ENCODE measurements at places on chromosomes 12 and 14.
A peak's percentile ranks its signal among the peaks of the same experiment; 100 is the strongest.

DNA sequence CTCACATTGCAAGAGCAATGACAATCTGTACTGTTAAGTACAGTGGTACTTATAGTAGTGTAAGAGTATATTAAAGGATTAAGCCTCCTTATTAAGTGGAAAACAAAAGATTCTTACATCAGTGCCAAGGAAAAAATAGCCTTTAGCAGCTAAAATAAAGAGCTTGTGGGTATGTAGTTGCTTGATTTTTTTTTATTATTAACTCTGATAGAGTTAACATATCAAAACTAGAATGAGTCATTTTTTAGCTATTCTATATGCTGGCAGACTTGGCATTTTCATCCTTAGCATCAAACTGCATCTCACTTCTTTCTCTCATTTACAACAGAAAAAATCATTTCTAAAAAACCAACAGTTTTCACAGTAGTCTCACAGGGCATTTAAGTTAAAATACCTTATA lies 86.5 kb downstream of the ATP2B1 start:
- DNase-seq: no peak

- DNase-seq: no peak
Observed at GRCh38 chr12:125287155-125287847, 222.1 kb downstream of the AACS start.

DNA sequence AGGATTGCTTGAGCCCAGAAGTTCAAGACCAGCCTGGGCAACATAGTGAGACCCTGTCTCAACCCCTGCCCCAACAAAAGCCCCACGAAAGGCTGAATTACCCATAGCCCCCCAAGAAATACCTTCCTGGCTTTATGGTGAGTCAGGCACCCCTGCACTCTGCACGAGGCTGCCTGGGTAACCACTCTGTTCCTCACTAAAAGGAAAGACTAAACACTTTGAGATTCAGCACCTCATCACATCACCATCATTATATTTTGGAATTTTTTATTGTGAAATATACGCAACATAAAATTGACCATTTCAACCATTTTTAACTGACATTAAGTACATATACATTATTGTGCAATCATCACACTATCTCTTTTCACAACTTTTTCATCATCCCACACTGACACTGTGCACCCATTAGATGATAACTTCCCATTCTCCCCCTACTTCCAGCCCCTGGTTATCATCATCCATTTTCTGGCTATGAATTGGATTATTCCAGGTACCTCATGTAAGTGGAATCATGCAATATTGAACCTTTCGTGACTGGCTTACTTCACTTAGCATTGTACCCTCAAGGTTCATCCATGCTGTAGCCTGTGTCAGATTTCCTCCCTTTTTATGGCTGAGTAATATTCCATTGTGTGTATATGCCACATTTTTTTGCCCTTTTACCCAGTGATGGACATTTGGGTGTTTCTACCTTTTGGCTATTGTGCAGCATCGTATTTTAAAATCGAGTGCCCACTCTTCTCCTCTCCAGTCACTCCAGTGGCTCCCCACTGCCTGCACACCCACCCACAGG lies 51.5 kb downstream of the TSPAN9 start:
- no peak for DNase-seq

DNA sequence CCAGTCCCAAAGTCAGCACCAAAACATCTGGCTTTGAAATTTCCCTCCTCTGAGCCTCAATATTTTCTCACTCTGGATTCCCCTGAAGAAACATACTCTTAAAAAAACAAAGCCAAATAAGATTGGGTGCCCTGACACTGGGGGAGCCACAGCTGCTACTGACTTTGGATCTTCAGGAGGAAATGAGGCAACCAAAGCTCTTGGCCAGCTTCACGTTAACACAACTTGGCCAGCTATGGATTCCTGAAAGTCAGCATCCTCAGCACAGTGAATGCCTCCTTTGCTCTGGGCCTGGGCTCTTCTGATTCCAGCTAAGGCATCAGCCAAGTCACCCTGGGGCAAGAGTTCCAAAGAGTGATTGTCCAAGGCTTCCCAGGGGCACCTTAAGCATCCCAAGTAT lies 254.8 kb downstream of the ANO2 start:
- no peak for DNase-seq

DNA sequence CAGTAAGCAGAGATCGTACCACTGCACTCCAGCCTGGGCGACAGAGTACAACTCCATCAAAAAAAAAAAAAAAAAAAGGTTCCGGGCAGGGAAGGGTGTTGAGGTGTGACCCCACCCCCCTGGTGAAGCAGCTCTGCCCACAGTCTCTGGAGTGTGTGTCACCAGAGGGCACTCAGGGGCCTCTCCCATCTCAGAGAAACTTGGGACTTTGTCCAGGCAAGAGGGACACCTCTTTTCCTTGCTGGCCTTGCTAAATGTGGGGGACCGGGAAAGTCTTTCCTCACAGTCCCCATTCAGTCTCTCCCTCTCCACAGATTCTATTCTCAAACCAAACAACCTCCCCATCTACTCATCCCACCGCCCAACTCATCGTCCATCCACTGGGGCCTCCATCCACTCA lies 43.6 kb downstream of the RFLNA start:
- no peak for DNase-seq

DNA sequence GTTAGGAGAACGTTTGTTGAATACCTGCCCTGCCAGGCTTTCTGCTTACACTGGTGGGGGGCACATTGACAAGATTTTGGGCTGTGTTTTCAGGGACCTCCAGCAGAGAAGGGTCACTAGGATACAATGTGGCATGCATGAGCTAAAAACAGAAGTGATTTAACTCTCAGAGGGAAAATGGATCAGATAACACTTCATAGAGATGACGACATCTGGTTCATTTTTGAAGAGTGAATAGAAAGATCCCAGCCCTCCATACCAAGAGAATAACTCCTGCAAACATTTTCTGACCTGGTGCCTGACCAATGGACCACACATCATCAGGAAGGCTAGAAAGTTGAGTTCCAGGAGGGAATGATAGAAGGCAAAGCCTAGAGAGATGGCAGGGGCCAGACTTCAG lies 33.7 kb downstream of the CKB start:
- peak; percentile 57 for DNase-seq

DNA sequence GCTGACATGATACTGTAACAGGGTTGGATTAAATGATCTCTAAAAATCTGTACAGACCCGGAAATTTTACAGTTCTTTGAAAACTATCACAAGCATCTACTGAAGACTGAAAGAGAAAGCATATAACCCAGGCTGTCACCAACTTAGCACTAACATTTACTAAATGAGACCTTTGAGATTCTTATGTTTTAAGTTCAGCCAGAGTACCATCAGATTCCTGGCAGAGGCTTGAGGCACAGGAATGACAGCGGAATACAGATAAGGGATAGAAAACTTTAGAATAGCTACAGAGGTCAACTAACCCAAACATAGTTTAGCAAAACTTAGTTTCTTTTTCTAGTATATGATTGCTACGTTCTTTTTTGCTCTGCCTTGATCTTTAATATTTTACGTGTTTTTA lies 91.6 kb upstream of the FERMT2 start:
- DNase-seq: no peak

DNA sequence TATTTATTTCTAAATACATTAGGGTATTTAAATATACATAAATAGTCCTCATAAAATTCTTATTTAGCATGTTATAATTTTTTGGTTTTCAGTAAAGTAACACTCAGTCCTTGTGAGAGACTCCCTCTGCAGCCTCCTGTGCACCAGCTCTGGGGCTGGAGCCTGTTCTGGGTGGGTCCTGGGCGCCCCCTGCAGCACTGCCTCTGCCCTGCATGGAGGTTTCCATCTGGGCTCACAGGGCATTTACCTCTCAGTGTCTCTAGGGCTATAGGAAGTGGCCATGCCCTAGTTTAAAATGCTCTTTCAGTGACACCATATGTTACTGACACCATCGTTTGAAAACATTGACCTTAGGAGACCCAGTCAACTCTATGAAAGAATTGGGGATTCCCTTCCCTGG lies 1155.2 kb downstream of the TMEM121 start:
- DNase-seq: no peak

GRCh38 chr12:78406213-78406612 lies 458.4 kb upstream of the SYT1 start:
- DNase-seq: no peak

DNA sequence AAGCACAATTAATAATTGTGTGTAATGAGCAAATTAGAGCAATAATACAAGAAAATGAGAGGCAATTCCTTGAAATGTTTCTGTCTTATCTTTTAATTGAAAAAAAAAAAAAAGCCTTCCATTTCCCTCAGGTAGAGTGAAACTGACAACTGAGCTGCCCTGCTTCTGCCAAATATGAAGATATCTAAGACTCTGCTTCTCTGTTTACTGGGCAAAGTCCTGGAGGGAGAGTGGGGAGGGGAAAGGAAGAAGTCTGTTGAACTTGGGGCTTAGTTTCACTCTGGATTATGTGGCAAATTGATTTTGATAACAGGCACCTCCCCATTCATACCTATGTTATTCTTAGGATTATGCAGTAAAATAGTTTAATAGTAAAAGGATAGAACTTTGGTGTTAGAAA lies 364.9 kb downstream of the NRXN3 start:
- DNase-seq: no peak

DNA sequence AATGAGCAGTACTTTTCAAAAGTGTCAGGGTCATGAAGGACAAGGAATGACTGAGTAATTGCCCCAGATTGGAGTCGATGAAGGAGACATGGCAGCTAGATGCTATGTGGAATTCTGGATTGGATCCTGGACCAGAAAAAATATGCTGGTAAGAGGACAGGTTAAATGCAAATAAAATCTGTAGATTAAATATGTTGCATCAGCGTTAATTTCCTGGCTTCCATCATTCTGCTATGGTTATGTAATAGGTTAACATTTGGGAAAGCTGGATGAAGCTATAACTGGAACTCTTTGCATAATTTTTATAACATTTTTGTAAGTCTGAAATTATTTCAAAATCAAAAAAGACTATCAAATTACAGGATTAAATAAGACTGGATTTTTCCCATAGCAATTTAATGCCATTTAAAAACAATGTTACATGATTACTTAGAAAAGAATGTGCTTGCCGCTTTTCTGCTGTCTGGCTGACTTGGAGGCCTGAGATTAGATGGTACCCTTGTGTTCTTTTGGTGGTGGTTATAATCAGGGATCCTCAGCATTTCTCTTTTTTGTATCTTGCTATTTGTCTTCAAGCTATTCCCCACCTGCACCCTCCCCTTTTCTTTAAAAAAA lies 65.1 kb downstream of the FBXW8 start:
- DNase-seq: peak; percentile 55

GRCh38 chr12:67352682-67353081 lies 83.5 kb downstream of the CAND1 start:
- DNase-seq: no peak

DNA sequence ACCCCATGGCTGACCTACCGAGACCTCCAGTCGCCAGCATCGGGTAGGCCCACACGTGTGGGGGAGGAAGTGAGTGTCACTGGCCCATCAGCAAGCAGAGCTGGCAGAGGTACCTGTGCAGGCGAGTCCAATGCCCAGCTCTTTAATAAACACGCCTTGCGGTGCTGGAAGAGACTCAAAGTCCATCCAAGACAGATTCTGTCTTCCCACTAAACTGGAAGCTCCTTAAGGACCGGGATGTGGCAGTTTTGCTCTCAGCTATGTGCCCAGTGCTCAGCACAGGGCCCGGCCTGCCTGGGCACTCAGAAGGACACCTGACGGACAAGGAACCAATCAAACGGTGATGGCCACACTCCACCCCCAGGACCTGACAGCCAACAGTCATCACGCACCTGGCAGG lies 65.0 kb downstream of the ITPK1 start:
- DNase-seq: no peak

- DNase-seq: peak; percentile 76
Observed at GRCh38 chr12:94690198-94690771, 39.9 kb upstream of the TMCC3 start.

DNA sequence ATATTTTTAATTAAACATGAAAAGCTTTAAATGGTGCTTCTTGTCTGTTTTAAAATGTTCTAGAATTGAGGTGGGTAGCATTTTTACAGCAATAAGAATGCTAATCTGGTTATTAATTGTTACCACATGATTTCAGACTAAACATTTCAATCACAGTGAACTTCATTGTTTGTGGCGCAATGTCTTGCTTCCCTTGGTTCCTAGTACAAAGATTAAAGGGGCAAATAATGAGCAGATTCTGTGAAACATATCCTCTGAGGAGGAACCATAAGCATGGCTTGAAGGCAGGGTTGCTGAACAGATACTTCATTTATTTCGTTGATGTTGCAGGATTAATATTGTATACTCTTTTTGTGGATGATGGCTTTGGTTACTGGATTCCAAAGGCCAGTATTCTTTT lies 162.1 kb downstream of the FUT8 start:
- no peak for DNase-seq

GRCh38 chr12:56161690-56162351 lies 3.7 kb downstream of the MYL6 start:
- DNase-seq: no peak

GRCh38 chr12:58321414-58321813 lies 380.0 kb downstream of the ATP23 start:
- no peak for DNase-seq

- DNase-seq: no peak
Observed at GRCh38 chr14:21199611-21200560, 44.0 kb upstream of the OR5AU1 start.

DNA sequence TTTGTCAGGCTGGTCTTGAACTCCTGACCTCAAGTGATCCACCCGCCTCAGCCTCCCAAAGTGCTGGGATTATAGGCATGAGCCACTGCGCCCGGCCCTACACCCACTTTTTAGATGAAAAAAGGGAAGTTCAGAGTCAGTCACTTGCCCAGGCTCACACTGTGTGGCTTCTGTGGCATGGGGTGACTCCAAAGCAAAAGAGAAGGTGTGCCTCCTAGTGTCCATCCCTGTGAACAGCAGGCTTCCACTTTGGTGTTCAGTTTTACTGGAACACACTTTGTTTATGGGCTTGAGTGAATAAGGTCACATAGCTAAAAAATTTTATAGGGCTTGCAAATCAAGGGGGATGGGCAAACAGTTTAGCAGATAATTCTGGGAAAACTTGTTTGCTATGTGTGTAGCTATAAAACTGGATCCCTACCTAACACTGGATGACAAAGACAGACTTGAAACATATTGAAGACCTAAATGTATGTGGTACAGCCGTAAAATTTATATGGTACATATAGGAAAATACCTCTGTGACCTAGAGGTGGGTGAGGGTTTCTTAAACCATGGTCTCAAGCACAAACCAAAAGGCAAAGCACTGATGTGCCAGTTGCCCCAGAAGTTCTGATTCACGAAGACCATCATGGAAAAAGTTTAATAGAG lies 54.9 kb downstream of the EID3 start:
- peak; percentile 53 for DNase-seq

- DNase-seq: no peak
Observed at GRCh38 chr12:85781766-85782165, 54.4 kb downstream of the RASSF9 start.

All from fibroblast of gingiva (primary cell).